ENCODE measurements at places on chromosomes 6 and 20. TPM values are rescaled to one million over a fixed set of nuclear protein-coding genes. Genes with fewer than 3 reads are reported as not detected.

DNA sequence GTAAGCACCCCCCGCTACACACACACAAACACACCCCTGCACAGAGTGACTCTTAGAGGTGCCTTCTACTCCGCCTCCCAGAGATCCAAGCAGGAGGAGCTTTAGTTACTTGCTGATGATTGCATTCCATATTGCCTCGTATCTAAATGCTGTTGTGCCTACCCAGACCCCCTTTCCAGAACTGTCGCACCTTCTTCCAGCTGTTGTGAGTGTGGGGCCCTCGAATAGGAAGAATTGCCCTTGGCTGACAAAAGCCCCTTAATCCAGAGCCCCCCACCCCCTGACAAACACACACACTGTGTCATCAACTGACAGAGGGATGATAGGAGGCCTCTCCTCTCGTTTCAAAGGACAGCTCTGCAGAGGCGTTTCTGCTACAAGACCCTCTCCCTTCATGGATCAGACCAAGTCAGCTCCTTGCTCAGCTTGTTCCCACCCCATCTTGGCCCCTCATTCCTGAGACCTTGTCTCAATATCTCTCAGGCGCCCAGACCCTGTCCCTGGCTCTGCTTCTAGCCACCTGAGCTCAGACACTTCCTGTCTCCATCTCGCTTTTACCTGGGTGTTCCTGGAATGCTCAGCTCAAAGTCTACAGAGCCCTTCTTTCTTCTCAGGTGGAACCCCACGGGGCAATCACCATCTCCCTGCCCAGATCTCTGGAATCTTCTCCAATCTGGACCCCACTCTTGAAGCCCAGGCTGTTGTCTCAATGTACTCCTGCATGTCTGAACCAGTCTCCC lies 4.0 kb upstream of the VSX1 start:
- DNase-seq, result no peak
- H3K27me3 ChIP-seq, result peaks cover 32% of the 10 kb centered on the region
- H3K4me3 ChIP-seq, result no peak overlapping the region
- no peaks in the 10 kb centered on the region for H3K36me3 ChIP-seq

GRCh38 chr20:6305536-6305935 lies 182.7 kb upstream of the FERMT1 start:
- no peak overlapping the region for H3K4me3 ChIP-seq
- H3K36me3 ChIP-seq, result no peaks in the 10 kb centered on the region
- no peak overlapping the region for H3K27ac ChIP-seq
- no peaks in the 10 kb centered on the region for H3K4me1 ChIP-seq
- no peaks in the 10 kb centered on the region for H3K27me3 ChIP-seq

GRCh38 chr20:37246736-37247135 lies 14.9 kb downstream of the GHRH start:
- no peaks in the 10 kb centered on the region for H3K4me1 ChIP-seq
- no peaks in the 10 kb centered on the region for H3K36me3 ChIP-seq
- H3K27ac ChIP-seq, result no peak overlapping the region
- no peak overlapping the region for H3K4me3 ChIP-seq
- no peak for DNase-seq
- no peaks in the 10 kb centered on the region for H3K27me3 ChIP-seq

DNA sequence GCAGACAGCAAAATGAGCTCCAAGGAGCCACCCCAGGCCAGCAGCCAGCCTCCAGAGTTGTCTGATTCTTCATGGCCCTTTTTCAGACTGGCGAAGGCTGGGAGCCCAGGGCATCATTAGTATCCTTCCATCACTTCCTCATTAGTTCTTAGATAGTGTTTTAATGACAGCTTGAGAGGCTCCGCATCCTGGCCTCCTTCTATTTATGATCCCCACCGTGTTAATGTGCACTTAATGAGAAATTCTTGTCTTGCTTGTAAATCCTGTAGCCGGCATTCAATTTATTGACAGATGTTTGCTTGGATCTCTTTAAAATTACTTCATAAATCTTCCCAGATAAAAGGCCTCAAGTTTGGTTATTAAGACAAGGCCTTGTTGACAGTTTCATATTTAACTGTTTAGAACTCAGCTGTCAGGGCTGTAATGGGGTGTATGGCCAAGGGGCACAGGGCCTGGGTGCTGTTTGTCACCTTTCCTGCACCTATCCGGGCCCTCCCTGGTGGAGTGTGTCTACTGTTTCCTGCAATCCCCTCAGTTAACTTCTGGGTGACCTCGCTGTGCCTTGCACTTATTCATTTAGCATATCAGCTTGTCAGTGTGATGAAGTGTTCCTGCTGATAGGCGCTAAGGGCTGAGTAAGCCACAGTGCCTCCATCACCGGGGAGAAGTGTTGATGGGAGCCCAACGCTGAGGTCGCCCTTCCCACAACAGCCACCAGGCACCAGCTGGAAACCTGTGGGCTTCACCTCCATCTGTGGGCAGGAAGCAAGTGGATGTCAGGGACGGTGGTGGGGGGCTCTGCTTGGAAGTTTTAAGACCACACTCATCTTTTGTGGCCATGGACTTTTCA lies 169.3 kb downstream of the TSHZ2 start:
- H3K36me3 ChIP-seq, result no peaks in the 10 kb centered on the region
- no peak overlapping the region for H3K4me3 ChIP-seq
- H3K27me3 ChIP-seq, result peaks cover 17% of the 10 kb centered on the region
- no peaks in the 10 kb centered on the region for H3K4me1 ChIP-seq
- H3K27ac ChIP-seq, result no peak overlapping the region
- no peak for DNase-seq

- DNase-seq, result no peak
- H3K4me3 ChIP-seq, result peak overlapping the region; percentile 100
- H3K27ac ChIP-seq, result peak overlapping the region; percentile 98
- H3K4me1 ChIP-seq, result peaks cover 48% of the 10 kb centered on the region
- peaks cover 48% of the 10 kb centered on the region for H3K36me3 ChIP-seq
Measured at GRCh38 chr6:30679765-30680535, 6.5 kb downstream of the PPP1R18 start.

DNA sequence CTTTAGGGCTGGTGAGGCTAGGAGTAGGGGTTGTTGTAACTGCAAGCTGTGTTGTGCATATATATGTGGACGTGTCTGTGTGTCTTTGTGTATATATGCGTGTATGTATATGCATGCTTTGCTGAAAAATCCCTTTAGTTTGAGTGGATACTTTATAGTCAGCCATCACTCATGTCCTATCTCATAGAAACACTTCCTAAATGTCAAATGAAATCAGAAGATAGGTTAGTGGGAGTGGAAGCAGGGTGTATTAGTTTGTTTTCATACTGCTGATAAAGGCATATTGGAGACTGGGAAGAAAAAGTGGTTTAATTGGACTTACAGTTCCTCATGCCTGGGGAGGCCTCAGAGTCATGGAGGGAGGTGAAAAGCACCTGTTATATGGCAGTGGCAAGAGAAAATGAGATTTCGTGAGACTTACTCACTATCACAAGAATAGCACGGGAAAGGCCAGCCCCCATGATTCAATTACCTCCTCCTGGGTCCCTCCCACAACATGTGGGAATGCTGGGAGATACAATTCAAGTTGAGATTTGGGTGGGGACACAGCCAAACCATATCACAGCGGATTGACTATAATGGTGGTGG lies 131.1 kb downstream of the JARID2 start:
- H3K36me3 ChIP-seq, result peaks cover 6% of the 10 kb centered on the region
- no peak overlapping the region for H3K27ac ChIP-seq

GRCh38 chr6:18436341-18436740 lies 49.2 kb downstream of the RNF144B start:
- H3K36me3 ChIP-seq, result no peaks in the 10 kb centered on the region
- no peak overlapping the region for H3K4me3 ChIP-seq
- DNase-seq, result no peak
- H3K27me3 ChIP-seq, result no peaks in the 10 kb centered on the region
- no peaks in the 10 kb centered on the region for H3K4me1 ChIP-seq

DNA sequence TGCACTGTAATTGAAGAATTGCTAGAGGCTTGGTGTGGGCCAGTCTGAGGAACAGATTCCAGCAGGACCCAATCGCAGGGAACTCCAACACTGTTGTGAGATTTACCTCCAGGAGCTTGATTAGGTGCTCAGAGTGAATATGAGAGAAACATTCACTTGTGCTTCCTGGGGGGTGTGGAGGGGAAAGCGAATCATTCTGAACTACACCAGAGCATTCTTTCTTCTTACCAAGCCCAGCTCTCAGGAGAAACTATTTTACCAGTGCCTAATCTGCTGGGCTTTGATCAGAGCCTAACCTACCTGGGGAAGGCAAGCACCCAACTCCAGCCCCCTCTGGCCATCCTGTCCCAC lies 7.4 kb upstream of the SIRPB1 start:
- H3K27ac ChIP-seq, result no peak overlapping the region
- no peaks in the 10 kb centered on the region for H3K27me3 ChIP-seq
- H3K4me3 ChIP-seq, result no peak overlapping the region
- DNase-seq, result no peak

DNA sequence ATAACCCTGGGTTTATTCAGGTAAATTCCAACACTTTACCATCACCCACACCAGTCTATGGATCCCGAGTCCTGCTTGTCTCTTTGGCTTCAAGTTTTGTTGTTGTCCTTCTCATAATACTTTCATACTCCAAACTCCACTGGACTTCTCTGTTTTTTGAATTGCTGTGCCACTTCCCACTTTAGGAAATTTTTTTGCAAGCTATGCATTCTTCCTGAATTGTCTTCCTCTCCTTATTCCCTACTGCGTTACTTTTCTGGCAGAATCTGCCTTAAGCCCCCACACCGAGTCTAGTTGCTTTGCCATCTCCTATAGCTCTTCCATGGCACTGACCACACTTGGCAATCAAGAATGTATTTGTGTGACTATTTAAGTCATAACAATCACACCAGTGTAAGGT lies 96.1 kb downstream of the TSHZ2 start:
- no peak for DNase-seq
- no peak overlapping the region for H3K4me3 ChIP-seq
- peaks cover 39% of the 10 kb centered on the region for H3K27me3 ChIP-seq
- H3K4me1 ChIP-seq, result no peaks in the 10 kb centered on the region
- no peaks in the 10 kb centered on the region for H3K36me3 ChIP-seq

GRCh38 chr20:43853918-43854317 lies 60.7 kb upstream of the TOX2 start:
- no peak for DNase-seq
- no peaks in the 10 kb centered on the region for H3K36me3 ChIP-seq
- peaks cover 16% of the 10 kb centered on the region for H3K27me3 ChIP-seq
- H3K4me1 ChIP-seq, result no peaks in the 10 kb centered on the region
- no peak overlapping the region for H3K4me3 ChIP-seq

DNA sequence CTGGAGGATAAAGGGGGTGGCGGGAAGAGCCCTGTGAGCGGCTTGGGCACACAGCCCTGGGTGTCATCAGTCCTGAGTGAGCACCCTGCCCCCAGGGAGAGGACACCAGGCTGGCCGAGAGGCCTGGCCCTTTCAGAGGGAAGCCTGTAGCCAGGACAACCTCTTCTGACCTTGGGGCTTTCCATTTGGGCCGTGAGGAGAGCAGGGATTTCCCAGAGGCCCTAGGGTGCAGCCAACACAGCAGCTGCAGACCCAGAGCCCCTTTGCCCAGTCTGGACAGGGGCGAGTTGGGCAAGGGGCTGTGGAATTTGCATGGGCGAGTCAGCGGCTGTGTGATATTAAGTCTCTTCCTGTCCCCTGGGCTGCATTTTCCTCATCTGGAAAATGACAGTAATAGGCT lies 6.3 kb downstream of the MAP1LC3A start:
- no peak for DNase-seq
- H3K27ac ChIP-seq, result no peak overlapping the region
- no peaks in the 10 kb centered on the region for H3K4me1 ChIP-seq
- no peak overlapping the region for H3K4me3 ChIP-seq
- H3K36me3 ChIP-seq, result no peaks in the 10 kb centered on the region

GRCh38 chr6:112478036-112478435 lies 130.9 kb downstream of the RFPL4B start:
- H3K27ac ChIP-seq, result no peak overlapping the region
- no peaks in the 10 kb centered on the region for H3K27me3 ChIP-seq
- H3K36me3 ChIP-seq, result no peaks in the 10 kb centered on the region
- H3K4me3 ChIP-seq, result no peak overlapping the region
- H3K4me1 ChIP-seq, result no peaks in the 10 kb centered on the region

- H3K4me3 ChIP-seq, result no peak overlapping the region
- H3K36me3 ChIP-seq, result peaks cover 14% of the 10 kb centered on the region
- H3K4me1 ChIP-seq, result no peaks in the 10 kb centered on the region
- no peak overlapping the region for H3K27ac ChIP-seq
Measured at GRCh38 chr6:88884361-88884760, 79.1 kb downstream of the RNGTT start.

DNA sequence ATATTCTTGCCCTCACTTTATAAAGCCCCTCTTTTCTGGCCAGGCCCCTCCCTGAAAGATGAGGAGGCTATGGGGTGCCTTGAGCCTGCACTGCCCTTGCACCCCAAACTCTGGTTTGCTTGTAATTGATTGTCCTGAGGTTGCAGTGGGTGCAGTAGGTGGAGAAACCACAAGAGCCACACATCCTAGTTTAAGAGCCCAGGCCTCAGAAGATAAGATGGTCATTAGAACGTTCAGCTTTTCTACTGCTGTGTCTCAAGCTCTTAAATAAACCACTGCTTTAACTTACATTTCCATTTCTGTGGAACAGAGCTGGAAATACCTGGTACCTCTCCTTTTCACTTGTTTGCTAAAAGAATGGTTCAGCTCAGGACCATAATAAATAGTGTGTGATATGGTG lies 9.0 kb downstream of the MRAP2 start:
- H3K27me3 ChIP-seq, result peaks cover 5% of the 10 kb centered on the region
- peaks cover 3% of the 10 kb centered on the region for H3K4me1 ChIP-seq
- no peak overlapping the region for H3K4me3 ChIP-seq
- H3K36me3 ChIP-seq, result no peaks in the 10 kb centered on the region
- no peak for DNase-seq

DNA sequence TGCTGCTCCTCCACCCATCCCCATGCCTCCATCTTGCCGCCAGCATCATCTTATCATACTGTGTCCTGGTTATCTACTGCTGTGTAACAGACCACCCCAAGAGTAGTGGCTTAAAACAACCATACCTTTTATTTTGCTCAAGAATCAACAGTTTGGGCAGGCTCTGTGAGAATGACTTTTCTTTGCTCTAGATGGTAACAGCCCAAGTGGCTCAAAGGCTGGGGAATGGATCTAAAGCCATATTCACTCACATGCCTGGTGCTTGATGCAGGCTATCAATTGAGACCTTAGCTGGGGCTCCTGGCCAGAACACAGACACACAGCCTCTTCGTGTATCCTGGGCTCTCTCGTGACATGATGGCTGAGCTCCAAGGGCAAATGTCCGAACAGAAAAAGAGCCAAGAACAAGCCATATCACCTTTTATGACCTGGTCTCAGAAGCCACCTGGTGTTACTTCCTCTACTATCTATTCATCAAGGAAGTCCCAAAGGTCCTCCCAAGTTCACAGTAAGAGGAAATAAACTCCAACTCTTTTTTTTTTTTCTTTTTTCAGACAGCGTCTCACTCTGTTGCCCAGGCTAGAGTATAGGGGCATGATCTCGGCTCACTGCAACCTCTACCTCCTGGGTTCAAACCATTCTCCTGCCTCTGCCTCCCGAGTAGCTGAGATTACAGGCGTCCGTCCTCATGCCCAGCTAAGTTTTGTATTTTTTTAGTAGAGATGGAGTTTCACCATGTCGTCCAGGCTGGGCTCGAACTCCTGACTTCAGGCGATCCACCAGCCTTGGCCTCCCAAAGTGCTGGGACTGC lies 159.3 kb upstream of the JARID2 start:
- H3K4me1 ChIP-seq, result peaks cover 35% of the 10 kb centered on the region
- H3K27me3 ChIP-seq, result peaks cover 6% of the 10 kb centered on the region
- no peak overlapping the region for H3K4me3 ChIP-seq
- peak overlapping the region; percentile 15 for H3K27ac ChIP-seq

TBCC gene
- total RNA-seq, result 28.8 TPM

OXT gene
- total RNA-seq, result not detected

SAMD3 gene
- 39.3 TPM for total RNA-seq

SNPH gene
- 1.5 TPM for total RNA-seq

ADGRF4 gene
- not detected for total RNA-seq

HLA-DRB1 gene
- 117 TPM for total RNA-seq

BEND6 gene
- total RNA-seq, result not detected

SLC32A1 gene
- total RNA-seq, result not detected

PTPRT gene
- total RNA-seq, result not detected

MAS1 gene
- 0.02 TPM for total RNA-seq

GPLD1 gene
- 0.81 TPM for total RNA-seq

PACRG gene
- not detected for total RNA-seq

Data from natural killer cell treated with Interleukin-12 subunit alpha and Interleukin-12 subunit beta and Interleukin-15 and Interleukin-18, amount 100 ng/mL, for 72 hours (primary cell).